Spleen (tissue), 13 donors: ENCODE measurements at places on chromosomes 12 and 14.

DNA sequence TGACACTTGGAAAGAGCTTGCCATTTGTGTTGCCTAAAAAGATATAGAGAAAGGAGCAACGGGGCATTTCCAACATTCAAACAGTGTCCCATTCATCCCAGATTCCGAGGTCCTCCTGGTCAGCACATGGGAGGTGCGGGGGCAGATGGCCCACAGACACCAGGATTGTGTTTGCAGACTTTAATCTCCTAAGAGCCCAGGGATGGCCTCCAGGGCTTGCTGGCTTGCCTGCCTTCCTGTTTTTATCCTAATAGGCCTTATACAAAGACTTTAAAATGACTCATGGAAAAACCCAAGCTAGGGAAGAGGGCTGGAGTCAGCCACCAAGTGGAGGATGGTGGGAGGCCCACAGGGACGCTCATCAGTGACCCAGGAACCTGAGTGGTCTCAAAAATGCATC is 21.5 kb upstream of the FAM181A start:
- no peak for DNase-seq

- no peak for DNase-seq
Measured at GRCh38 chr14:22084393-22085281, 411.0 kb upstream of the OR4E1 start.

- no peak for DNase-seq
Measured at GRCh38 chr14:20730891-20731290, 14.8 kb upstream of the EDDM3A start.

GRCh38 chr12:66603461-66603860 is 75.4 kb downstream of the GRIP1 start:
- DNase-seq: no peak

DNA sequence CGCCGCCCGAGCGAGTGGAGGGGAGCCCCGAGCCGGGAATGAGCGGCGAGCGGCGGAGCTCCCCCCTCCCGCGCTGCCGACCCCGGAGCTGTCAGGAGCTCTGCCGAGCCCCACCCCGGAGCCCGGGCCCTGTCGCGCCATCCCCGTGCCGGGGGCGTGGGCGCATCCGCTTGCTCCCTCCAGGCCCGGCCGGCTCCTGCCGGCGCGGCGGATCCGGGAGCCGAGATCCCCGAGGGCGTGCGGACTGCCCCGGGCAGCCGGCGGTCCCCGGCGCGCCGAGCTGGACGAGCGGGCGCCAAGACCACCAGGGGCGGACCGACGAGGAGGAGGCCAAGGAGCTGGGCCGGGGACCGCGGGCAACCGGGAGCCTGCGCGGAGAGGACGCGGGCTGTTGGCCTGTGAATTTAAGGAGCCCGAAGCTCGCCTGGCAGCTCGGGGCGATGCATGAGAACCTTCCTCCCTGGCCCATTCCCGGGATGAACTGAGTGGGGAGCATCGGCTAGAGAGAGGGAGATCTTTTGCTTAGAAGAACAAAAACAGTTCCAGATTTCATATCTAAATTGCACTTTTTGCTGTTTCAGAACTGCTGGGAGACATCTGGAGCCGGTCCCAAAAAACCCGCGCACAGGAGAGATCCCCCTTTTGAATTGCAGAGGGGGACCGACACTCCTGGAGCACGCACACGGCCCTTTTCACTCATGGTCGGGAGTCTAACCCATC is 2.0 kb downstream of the PTHLH start:
- DNase-seq: peak; percentile 73

GRCh38 chr14:29627137-29627536 is 300.5 kb downstream of the PRKD1 start:
- DNase-seq: no peak
